Activated CD4-positive, CD25-positive, alpha-beta regulatory T cell (primary cell): ENCODE measurements at places on chromosomes 7 and 10.

GRCh38 chr10:113498997-113499396 is 53.9 kb upstream of the HABP2 start:
- DNase-seq: no peak

GRCh38 chr10:83764666-83765065 is 374.6 kb upstream of the GHITM start:
- no peak for DNase-seq

GRCh38 chr7:72444026-72444776 is 32.1 kb upstream of the CALN1 start:
- no peak for DNase-seq

DNA sequence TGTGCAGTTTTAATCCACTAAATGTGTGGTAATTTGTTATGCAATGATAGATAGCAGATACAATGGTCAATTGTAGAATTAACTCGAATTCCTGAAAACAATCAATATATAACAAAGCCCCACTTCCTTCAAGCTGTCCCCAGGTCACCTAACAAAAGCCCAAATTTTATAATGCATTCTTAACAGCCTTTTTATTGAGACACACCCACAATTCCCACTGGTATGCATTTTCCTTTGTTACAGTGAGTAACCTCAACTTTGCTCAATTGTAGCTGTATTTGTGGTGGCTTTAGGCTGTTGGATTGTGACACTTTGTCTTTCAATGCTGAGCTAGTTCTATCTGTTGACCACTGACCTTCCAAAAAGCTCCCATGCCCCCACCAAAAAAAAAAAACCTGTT is 279.8 kb upstream of the CACNA2D1 start:
- no peak for DNase-seq

DNA sequence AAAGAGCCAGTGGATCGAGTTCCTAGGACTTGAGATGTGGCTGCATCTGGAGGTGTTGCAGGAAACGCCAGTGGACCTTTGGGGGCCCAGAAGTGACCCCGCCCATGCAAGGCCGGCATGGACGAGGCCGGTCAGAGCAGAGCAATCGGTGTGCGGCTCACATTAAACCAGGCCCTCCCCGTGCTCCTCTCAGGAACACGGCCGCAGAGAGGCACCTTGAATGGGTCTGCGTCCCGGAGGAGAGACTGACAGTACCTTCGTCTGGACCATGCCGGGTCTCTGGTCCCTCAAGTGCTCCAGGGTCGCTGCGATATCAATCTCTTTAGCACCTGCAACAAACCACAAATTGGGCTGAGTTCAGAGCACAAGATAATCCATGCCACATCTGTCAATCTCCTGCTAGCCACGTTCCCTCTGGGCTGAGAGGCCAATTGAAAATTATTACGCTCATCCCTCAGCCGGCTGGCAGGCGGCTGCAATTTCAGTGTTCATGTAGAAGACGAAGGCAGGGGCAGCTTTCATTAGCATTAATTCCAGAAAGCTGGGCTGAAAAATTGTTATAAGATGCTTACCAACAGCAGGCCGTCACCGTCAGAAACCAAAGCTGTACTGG is 212.0 kb downstream of the DNAJB6 start:
- DNase-seq: no peak

GRCh38 chr7:25954395-25954794 is 197.6 kb upstream of the NFE2L3 start:
- no peak for DNase-seq

GRCh38 chr7:105854498-105854897 is 21.9 kb downstream of the ATXN7L1 start:
- no peak for DNase-seq

GRCh38 chr10:48399056-48399541 is 92.6 kb downstream of the MAPK8 start:
- DNase-seq: no peak

GRCh38 chr7:140537750-140538482 is 58.6 kb upstream of the MKRN1 start:
- no peak for DNase-seq

DNA sequence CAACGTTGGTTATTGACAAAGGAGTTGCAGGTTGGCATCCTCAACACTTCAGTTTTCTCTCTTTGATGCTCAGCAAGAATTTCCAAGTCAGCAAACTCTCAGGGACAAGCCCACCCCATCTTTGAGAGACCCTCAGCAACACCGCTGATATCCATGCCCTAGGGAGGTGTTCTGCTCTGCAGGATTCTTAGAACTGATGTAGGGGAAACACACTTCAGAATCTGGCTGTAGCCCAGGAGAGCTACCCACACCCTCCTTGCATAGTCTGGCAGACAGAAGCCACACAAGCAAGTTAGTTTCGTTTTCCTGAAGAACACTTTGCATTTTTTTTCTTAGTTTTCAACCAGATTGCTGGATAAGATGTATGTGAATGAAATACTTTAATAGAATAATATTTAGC is 822 bp downstream of the SAMD9L start:
- DNase-seq: peak; percentile 3
